Progenitor cell of endocrine pancreas (in vitro differentiated cells): ENCODE measurements at places on chromosomes 16 and 17. TPM values are rescaled to one million over a fixed set of nuclear protein-coding genes. Genes with fewer than 3 reads are reported as not detected.

GRCh38 chr16:14148016-14148415 lies 76.9 kb downstream of the MRTFB start:
- no peak for DNase-seq
- H3K27me3 ChIP-seq, result no peaks in the 10 kb centered on the region
- H3K27ac ChIP-seq, result no peak overlapping the region
- peaks cover 7% of the 10 kb centered on the region for H3K36me3 ChIP-seq
- H3K4me1 ChIP-seq, result peaks cover 8% of the 10 kb centered on the region

DNA sequence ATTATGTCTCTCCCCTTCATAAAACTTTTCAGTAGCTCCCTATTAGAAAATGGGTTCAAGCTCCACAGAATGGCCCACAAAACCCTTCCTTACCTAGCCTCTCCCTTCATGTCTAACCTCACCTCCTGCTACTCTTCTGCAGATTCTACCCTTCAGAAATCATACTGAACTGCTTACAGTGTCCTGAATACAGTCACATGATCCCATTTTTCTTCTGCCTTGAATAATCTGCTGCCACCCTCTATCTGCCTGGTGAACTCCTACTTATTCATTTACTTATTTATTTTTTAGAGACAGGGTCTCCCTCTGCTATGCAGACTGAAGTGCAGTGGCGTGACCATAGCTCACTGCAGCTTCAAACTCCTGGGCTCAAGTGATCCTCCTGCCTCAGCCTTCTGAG lies 15.0 kb downstream of the LASP1NB start:
- no peak overlapping the region for H3K4me3 ChIP-seq
- no peaks in the 10 kb centered on the region for H3K4me1 ChIP-seq
- no peaks in the 10 kb centered on the region for H3K36me3 ChIP-seq
- peaks cover 2% of the 10 kb centered on the region for H3K27me3 ChIP-seq
- DNase-seq, result no peak
- H3K27ac ChIP-seq, result no peak overlapping the region

- DNase-seq, result no peak
- peak overlapping the region; percentile 50 for H3K4me3 ChIP-seq
- H3K27me3 ChIP-seq, result peaks cover 13% of the 10 kb centered on the region
These were observed 1.1 kb upstream of the PLEKHG4 start for GRCh38 chr16:67277999-67278772.

DNA sequence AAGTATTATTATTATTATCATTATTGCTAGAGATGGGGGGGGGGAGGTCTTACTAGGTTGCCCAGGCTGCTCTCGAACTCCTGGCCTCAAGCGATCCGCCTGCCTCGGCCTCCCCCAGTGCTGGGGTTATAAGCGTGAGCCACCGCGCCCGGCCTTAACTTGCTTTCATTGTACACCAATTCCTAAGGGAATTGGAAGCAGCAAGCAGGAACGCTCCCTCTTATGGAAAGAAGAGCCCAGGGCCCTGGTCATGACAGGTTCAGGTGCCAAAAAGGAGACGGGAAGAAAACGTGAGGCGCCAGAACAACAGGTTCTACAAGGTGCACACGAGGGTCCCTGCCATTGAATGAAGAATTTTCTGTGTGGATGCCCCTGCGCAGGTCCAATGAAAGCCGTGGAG lies 540 bp upstream of the RPL38 start:
- no peak for DNase-seq
- H3K27ac ChIP-seq, result peak overlapping the region; percentile 13
- H3K4me3 ChIP-seq, result peak overlapping the region; percentile 100
- H3K4me1 ChIP-seq, result peaks cover 17% of the 10 kb centered on the region
- peaks cover 13% of the 10 kb centered on the region for H3K36me3 ChIP-seq
- peaks cover 35% of the 10 kb centered on the region for H3K27me3 ChIP-seq

The CHST6 gene
- total RNA-seq, result 7.7 and 8.4 TPM in 2 replicates

The RMI2 gene
- 32.5 and 33.6 TPM in 2 replicates for total RNA-seq

GRCh38 chr17:83026311-83026811 lies 53.0 kb upstream of the METRNL start:
- peak overlapping the region; percentile 43 for H3K27ac ChIP-seq
- H3K4me3 ChIP-seq, result no peak overlapping the region
- H3K4me1 ChIP-seq, result peaks cover 11% of the 10 kb centered on the region
- DNase-seq, result no peak

DNA sequence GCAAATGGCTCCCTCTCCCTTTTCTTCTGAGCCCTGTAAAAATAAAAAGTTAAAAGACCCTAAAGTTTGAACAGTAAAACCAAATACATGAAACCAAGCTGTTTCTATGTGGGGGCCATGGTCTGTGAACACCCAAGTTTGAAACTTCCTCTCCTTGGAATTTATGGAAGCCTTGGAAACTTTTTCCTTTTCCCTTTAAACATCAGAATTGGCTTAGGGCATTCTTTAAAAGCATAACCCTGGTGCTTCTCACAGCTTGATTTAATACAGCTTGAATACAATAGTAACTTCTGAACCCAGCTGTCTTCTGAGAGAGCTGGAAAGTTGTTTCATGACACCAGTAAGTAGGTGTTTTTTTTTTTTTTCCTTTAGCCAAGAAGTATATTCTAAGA lies 26.5 kb downstream of the NKD1 start:
- no peaks in the 10 kb centered on the region for H3K4me1 ChIP-seq
- H3K27ac ChIP-seq, result no peak overlapping the region
- no peaks in the 10 kb centered on the region for H3K36me3 ChIP-seq
- DNase-seq, result no peak
- no peak overlapping the region for H3K4me3 ChIP-seq
- H3K27me3 ChIP-seq, result no peaks in the 10 kb centered on the region

The UNK gene
- 70.0 and 72.8 TPM in 2 replicates for total RNA-seq

DNA sequence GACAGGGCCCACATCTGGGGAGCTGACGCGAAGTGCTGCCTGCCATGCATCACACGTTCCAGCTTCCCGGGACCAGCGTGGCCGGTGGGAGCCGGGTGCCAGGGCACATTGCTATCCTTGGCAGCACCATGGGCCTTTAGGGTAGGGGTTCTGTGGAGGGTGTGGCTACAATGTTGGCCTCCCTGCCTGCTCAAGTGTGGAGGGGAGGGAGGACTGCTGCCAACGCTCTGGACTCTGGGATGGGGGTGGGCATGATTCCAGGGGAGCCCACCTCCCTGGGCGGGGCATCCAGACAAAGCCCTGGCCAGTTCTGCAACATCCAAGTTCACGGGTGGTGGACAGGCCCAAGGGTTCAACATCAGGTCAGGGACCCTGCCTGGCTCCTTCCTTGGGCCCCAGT lies 13.9 kb downstream of the GRB7 start:
- no peak for DNase-seq
- no peak overlapping the region for H3K4me3 ChIP-seq
- peaks cover 30% of the 10 kb centered on the region for H3K27me3 ChIP-seq

The SULT1A2 gene
- total RNA-seq, result 3.2 and 3.9 TPM in 2 replicates

GRCh38 chr17:41324180-41325075 lies 8.9 kb upstream of the KRTAP17-1 start:
- H3K4me3 ChIP-seq, result no peak overlapping the region
- H3K36me3 ChIP-seq, result no peaks in the 10 kb centered on the region
- H3K27me3 ChIP-seq, result peaks cover 5% of the 10 kb centered on the region

The ZFP3 gene
- 0.98 and 1.3 TPM in 2 replicates for total RNA-seq

GRCh38 chr16:27233731-27234130 lies 30.4 kb downstream of the KDM8 start:
- H3K4me1 ChIP-seq, result peaks cover 8% of the 10 kb centered on the region
- no peak overlapping the region for H3K27ac ChIP-seq
- no peak overlapping the region for H3K4me3 ChIP-seq
- H3K36me3 ChIP-seq, result peaks cover 1% of the 10 kb centered on the region

GRCh38 chr17:16943032-16943352 lies 28.9 kb downstream of the TNFRSF13B start:
- no peaks in the 10 kb centered on the region for H3K4me1 ChIP-seq
- no peak for DNase-seq
- no peaks in the 10 kb centered on the region for H3K36me3 ChIP-seq
- H3K27me3 ChIP-seq, result peaks cover 28% of the 10 kb centered on the region

DNA sequence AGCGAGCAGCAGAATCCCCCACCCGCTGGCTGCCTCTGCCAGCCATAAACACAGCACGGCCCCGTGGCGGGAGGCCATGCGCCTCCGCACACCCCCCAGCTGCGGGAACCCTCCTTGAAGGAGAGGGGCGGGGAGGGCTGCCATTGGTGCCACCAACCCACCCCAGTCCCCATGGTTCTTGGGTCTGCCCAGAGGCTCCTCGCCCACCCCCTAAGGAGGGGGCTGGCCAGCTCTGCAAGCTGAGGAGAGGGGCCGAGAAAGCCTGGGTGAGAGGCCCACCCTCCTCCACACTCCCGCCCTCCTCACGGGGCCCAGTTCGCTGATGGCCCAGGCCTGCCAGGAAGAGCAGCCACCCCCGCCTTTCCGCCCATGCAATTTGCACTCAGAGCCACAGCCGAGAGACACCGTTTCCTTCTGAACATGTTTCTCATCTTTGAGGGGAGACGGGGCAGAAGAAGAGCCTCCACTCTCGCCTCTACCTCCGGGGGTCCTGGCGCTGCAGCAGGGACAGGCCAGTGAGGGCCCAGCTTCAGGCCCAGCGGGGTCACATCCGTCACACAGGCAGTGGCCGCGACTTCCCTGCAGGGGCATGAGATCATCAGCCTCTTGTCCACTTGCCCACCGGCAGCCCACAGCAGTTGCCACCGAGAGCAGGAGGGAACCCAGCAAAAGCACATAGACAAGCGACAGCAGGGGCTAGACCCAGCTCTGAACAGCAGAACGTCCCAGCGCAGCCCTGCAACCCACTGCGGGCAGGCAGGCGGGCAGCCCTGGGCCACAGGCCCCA lies 23.0 kb downstream of the KATNB1 start:
- H3K4me3 ChIP-seq, result no peak overlapping the region
- no peaks in the 10 kb centered on the region for H3K27me3 ChIP-seq
- H3K27ac ChIP-seq, result no peak overlapping the region
- no peaks in the 10 kb centered on the region for H3K4me1 ChIP-seq
- H3K36me3 ChIP-seq, result peaks cover 8% of the 10 kb centered on the region
- no peak for DNase-seq

DNA sequence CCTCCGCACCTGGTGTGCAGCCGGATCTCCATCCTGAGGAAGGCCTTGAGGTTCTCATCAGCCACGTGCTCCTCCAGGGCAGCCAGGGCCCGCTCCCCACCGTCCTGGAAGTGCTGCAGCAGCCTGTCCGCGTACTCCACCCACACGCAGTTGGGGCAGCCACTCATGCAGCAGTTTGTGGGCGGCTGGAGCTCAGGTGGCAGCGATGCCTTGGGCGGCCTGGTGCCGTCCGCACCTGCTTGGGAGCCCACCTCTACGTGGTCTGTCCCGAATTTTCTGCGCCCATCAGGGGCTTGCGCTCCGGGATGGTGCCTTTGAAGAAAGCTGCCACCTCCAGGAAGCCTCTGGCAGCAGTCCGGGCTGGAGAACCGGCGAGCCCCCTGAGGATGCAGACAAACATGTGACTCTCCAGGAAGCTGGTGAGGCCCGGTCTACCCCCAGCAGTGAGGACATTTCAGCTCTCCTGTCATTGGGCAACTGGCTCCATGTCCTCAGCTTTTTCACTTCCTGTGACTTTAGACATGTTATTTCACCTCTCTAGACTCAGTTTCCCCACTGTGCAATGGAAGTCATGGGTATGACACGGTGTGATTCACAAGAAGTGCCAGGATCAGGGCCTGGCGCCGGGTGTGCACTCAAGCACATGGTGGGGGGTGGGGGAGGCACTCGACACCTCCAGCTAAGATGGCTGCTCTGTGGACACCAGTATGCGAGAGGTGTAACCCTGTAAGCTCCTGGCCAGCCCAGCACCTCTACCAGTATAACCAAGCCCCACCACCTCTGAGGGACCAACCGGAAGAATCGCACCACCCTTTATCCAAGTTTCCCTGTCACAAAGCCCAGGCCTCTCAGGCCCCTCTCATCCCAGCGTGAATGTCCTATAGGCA lies 957 bp downstream of the OXLD1 start:
- H3K4me3 ChIP-seq, result peak overlapping the region; percentile 96
- no peaks in the 10 kb centered on the region for H3K27me3 ChIP-seq
- H3K4me1 ChIP-seq, result peaks cover 18% of the 10 kb centered on the region

DNA sequence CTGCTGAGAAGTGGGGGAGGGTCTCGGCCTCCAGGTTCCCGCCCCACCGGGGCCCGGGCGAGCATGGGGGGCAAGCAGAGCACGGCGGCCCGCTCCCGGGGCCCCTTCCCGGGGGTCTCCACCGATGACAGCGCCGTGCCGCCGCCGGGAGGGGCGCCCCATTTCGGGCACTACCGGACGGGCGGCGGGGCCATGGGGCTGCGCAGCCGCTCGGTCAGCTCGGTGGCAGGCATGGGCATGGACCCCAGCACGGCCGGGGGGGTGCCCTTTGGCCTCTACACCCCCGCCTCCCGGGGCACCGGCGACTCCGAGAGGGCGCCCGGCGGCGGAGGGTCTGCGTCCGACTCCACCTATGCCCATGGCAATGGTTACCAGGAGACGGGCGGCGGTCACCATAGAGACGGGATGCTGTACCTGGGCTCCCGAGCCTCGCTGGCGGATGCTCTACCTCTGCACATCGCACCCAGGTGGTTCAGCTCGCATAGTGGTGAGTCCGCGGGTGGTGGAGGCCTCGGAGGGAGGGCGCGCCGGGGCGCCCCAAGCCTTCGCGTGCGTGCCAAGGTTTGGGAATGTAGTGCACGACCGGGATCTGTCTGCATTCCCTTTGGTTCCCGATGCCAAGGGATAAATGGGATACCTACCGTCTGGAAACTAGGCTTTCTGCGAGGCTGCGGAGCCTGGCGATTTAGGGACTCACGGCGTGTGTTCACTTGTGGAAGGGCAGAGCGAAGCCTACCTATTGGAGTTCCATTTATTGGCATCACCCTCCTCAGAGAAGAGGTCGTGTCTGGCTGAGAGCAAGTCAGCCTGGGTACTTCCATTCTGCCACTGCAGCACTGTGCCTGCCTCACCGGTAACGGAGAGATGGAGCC lies 1.0 kb downstream of the ZNRF1 start:
- H3K4me1 ChIP-seq, result peaks cover 36% of the 10 kb centered on the region
- H3K27ac ChIP-seq, result peak overlapping the region; percentile 85
- peaks cover 7% of the 10 kb centered on the region for H3K36me3 ChIP-seq
- H3K4me3 ChIP-seq, result peak overlapping the region; percentile 80
- peak; percentile 28 for DNase-seq

- H3K36me3 ChIP-seq, result no peaks in the 10 kb centered on the region
- H3K4me1 ChIP-seq, result no peaks in the 10 kb centered on the region
- no peak for DNase-seq
- H3K27me3 ChIP-seq, result peaks cover 54% of the 10 kb centered on the region
These were observed 81.8 kb downstream of the PRKCB start for GRCh38 chr16:23917621-23918020.
